Mammary epithelial cell (primary cell): ENCODE measurements at places on chromosomes 1 and 21.

GRCh38 chr1:206003854-206004800 is 932 bp upstream of the RAB7B start:
- no peak for DNase-seq

GRCh38 chr1:66503841-66504470 is 30.0 kb upstream of the SGIP1 start:
- peak; percentile 38 for DNase-seq

DNA sequence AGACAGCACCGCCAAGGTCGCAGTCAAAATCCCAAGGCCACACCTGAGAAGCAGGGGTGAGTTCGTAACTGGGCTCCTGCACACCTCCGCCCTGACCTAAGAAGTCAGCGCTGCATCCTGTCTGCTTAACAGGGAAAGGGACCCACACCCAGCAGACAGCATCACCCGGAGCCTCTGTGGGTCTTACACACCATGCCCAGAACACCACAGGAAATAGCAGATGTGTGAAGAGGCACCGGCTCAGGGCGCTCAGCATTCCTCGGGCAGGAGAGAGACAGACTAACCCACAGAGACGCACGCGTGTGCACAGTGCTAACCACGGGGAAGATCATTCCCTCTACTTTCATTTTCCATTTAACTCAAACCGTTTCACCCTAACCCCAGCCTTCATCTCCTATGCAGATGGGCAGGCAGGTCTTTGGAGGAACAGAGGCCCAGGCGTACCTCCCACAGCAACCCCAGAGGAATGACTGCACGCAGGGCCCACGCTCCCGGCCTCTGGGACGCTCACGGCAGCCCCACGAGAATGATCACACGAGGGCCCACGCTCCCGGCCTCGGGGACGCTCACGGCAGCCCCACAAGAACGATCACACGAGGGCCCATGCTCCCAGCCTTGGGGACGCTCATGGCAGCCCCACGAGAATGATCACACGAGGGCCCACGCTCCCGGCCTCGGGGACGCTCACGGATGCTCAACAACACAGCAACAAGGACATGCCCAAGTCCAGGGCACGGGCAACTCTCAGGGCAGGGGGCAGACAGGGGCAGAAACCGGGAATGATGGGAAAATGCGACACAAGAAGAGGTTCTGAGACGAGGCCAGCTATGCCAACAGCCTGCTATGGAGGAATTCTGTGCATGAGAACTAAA is 20.9 kb downstream of the POFUT2 start:
- DNase-seq, result no peak

GRCh38 chr1:193069748-193070385 is 10.5 kb downstream of the RO60 start:
- no peak for DNase-seq

- DNase-seq, result no peak
These were observed 15.4 kb downstream of the AMPD2 start for GRCh38 chr1:109634771-109635750.

GRCh38 chr1:31937300-31938183 is 626 bp downstream of the PTP4A2 start:
- DNase-seq, result peak; percentile 56

GRCh38 chr1:185426848-185427247 is 109.8 kb upstream of the IVNS1ABP start:
- DNase-seq, result no peak

GRCh38 chr1:40983286-40983685 is 3.8 kb downstream of the CTPS1 start:
- DNase-seq, result no peak

DNA sequence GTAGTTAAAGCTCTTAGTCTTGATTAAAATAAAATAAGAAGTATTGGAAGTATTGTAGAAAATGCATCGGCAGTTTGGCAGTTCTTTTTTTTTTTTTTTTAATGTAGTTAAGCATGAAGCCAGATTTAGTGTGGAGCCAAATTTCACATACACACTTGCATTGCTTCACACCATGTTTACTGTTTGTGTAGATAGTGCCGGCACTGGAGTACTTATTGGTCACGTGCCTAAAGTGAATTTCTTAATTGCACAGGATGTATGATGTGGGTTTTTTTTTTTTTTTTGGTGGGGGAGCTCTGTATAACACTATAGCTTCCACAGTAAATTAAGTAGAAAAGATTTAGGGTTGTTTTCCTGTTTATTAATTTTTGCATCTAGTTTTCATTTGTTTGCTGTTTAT is 21.2 kb upstream of the TMEM61 start:
- no peak for DNase-seq

DNA sequence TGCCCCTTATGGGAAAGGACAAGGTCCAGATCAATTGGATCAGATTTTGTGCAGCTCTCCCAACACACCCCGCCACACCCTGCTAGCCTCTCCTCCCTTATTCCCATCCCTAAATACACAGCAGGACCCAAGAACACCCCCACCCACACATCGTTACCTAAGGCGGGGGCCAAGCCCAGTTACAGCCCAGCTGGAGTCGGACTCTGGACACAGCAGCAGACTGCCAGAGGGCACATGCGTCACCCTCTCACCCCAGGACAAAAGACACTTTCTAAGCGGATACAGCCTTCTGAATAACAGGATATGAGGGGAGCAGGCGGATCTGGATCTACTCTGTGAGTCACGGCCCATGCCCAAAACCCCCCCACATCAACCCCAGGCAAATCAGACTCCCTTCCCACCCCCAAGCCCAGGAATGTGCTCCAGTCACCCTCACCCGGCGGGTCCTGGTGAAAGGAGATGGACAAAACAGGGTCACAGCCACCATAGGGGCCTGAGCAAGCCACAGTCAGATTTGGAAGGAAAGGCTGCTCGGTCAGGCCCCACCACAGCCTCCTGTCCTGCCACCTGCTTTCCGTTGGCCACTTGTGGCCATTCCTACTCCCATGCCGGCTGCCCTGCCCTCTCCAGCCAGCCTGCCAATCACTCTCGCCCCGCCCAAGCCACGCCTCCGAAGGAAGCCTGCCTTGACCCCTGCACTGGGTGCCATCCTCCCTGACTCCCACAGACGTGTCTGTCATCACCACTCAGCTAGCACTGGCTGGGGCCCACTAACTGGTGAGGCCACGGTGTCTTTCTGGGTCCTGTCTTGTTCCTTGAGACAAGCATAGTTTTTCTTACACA is 4.0 kb downstream of the S100A16 start:
- DNase-seq, result peak; percentile 98
